ENCODE measurements at places on chromosomes 2 and 18.

DNA sequence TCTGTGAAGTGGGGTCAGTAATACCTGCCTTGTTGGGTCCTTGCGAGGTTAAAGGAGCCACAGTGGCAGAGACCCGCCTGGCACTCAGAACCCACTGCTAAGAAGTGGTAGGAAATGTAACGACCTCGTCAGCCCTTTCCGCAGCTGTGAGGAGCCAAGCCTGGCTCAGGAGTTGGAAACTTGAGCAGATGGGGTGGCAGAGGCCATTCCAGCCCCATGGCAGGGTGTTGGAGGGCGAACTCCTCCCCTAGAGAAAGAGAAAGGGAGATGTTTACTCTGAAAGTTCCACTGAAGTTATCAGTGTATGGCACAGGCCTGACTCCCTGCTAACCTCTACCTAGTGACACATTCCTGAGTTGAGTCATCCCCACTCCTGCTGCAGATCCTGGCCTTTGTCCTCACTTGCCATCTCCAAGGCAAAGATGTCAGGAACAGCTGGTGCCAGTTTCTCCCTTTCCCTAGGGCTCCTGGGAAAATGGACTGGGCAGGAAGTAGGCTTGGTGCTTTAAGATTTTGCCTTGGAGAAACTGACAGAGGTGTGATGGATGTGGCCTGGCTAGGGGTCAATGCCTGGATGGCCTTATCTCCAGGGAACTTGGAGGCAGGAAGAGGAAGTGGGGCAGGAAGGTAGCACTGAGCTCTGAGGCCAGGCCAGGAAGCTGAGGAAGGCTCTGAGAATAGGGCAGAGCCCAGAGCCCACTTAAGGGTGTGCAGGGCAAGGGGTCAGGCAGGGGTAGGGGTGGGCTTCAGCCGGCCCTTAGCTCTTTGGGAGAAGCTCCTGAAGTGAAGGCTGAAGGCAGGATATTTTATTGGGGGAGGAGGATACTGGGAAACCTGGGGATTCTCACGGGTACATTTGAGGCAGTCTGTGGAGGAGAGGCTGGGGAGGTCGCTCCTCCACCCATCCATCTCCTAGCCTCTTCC, 888 bp downstream of the VAMP5 start:
- DNase-seq = peak; percentile 57

- DNase-seq = no peak
These were observed 58.5 kb upstream of the CREB1 start for GRCh38 chr2:207471261-207471660.

DNA sequence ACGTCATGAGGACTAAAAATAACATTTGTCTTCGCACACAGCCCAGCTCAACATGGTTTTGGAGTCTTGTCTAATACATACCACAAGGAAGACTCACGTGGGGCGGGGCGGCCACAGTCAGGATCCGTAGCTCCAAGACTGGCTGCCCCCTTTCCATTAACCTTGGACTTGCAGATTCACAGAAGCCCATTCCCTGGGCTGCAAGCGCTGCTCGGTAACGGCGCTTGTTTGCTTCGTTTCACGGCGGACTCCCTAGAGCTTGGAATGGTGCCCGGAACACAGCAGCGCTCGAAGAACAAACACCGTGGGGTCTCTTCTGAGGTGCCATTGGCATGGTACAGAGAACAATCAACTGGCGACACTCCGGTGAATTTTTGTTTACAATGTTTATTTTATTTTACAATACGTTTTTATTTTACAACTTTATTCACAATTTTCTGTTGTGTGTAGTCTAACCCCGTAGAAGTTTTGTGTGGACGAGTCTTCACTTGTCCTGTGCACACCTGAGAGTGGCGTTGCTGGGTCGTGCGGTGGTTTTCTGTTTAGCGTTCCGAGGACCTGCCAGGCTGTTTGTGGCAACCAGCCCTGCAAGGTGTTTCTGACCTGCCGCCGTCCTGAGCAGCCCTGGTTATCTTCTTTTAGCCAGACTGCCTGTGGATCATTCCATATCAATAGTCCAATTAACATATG, 126.5 kb downstream of the GALR1 start:
- DNase-seq = no peak

DNA sequence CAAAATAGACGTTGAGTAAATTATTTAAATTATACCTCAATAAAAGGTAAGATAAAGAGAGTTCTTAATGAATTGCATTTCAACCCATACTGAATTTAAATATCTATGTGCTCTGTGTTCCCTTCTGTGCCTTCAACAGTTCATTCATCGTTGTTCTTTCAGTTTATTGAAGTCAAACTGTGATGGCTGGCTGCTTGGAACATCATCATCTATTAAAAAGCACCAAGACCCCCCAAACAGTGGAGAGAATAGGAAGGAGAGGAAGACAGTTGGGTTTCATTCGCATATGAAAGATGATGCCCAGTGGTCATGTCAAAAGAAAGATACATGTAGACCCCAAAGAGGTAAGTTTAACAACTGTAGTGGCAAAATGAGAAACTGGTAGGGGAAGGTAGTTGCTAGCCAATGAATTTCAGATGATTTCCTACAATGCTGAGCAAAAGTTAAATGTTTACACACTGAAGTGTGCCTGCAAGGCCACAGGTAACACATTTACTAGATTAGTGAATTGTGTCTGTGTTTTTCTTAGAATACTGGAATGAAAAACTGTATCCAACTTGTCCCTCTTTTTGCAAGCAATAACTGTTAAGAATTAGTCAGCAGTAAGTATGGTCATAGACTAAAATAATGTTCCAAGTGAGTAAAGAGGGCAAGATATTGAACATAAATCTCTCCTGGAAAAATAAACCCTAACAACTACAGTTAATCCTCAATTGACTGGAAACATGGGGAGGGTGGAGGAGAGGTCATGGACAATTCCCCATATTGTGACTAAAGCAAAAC, 331.3 kb downstream of the KIAA1328 start:
- DNase-seq = no peak

- DNase-seq = no peak
These were observed 188.9 kb upstream of the ITGA4 start for GRCh38 chr2:181268174-181268867.

DNA sequence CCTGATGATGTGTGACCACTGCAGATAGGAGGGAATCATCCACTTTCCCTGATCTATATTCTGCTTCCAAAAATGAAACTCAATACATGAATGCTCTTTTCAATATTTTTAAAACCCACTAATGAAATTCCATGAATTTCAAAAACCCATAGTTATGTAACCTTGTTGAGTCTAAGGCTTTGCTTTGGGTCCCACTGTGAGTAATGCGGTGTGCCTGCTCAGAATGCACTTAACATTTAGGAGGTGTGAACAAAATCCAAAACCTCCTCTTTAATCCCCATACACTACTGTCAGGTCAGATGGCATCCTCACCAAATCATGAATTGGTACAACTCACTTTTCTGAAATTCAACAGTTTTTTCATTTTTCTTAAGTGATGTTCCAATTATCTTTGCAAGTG, 50.4 kb downstream of the CCDC93 start:
- peak; percentile 72 for DNase-seq

GRCh38 chr18:61702007-61702406, 190.8 kb downstream of the RNF152 start:
- peak; percentile 66 for DNase-seq

DNA sequence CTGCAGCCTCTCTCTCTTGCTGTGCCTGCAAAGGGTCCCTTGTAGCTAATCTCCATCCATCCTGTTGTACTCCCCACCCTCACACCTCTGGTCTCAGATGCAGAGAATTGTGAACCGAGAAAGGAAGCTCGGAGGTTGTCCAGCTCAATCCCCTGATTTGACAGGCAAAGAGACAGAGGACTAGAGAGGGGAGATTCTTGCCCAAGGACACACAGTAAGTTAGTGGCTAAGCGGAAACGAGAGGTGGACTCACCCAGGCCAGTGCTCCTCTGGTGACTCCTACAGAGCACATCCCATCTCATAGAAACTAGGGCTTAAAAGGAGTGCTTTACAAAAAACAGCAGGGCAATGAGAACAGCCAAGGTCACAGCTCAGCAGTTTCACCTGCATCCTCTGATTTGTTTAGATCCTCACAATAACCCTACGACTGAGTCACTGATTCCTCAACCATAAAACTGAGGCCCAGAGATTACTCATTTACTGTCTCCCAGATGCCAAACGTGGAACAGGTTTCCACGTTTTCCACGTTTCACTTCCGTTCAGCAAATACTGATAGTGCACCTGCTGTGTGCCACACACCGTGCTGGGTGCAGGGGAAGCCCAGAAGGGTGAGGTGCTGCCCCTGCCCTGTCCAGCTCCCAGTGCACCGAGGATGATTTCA, 22.1 kb downstream of the EHD3 start:
- no peak for DNase-seq

DNA sequence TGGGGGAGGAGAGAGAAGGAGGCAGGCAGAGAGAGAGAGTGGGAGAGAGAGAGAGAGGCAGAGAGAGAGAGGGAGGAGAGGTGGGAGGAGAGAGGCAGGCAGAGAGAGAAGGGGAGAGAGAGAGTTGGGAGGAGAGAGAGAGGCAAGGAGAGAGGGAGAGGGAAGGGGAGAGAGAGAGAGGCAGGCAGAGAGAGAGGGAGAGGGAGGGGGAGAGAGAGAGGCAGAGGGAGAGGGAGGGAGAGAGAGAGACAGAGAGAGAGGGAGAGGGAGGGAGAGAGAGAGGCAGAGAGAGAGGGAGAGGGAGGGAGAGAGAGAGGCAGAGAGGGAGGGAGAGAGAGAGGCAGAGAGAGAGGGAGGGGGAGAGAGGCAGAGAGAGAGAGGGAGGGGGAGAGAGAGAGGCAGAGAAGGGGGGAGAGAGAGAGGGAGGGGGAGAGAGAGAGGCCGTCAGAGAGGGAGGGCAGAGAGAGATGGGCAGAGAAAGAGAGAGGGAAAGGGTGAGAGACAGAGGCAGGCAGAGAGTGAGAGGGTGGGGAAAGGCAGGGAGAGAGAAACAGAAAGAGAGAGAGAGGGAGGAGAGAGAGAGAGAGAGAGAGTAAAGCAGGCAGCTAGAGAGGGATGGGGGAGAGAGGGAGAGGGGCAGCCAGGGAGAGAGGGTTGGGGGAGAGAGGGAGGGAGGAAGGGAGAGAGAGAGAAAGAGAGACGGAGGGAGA, 122.2 kb upstream of the PXDN start:
- DNase-seq = no peak

DNA sequence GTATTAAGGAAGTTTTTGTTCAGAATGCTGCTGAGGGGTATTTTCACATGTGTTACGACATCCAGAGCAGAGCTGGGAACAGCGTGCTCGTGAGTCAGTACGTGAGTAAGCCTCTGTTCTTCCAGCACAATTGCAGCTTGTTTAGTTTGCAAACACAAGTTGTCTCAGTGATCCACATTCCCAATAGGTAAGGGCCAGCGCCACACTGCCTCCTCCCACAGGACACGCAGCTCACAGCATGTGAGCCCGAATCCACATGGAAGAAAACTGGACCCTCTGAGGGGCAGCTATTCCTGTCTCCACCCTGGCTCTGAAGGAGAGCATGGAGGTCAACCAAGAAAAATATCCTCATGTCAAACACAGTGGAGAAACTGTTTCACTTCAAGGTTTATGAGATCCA, 173.9 kb upstream of the PID1 start:
- DNase-seq = peak; percentile 83

GRCh38 chr2:224958873-224959272, 83.4 kb downstream of the DOCK10 start:
- DNase-seq = no peak

GRCh38 chr2:45706033-45706432, 54.6 kb downstream of the PRKCE start:
- DNase-seq = peak; percentile 58

DNA sequence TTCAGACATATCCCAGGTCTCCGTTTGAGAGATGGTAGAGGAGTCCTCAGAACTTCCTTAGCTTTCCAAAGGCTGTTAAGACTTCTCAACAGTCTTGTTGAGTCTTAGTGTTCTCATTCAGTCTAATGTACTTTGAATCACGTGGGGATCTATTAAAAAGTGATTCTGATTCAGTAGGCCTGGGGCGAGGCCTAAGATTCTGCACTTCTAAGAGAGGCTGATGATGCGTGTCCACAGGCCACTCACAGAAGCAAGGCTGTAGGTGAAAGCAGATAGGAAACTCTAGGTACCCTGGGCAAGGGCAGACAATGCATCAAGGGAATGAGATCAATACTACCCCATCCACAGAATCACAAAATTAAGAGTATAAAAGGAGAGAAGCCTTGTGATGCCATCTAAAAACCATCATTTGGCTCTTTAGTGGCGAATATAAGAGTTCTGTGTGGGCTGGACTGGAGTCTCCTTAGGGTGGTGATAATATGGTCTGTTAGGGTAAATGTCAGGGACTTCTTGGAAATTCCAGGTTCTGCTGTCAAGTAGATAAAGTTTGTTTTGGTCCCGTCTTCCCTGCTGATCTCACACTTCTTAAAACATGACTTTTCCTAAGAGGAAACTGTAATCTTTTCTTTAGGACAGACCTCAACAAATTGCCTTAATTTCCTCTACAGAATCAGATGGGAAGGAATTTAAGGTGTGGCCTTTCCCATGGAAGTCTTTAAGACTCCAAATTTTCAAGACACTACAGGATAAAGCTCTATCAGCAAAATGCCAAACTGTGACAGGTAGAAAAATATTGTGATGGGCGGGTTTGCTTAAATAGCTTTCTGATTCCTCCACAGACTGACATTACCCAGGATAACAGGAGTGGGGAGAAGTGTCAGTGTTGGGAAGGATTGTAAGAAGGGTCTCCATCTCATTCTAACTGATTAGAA, 45.7 kb upstream of the NEMP2 start:
- DNase-seq = no peak

GRCh38 chr2:23312996-23313606, 71.9 kb upstream of the KLHL29 start:
- DNase-seq = peak; percentile 8

- peak; percentile 59 for DNase-seq
These were observed 68.4 kb downstream of the POLR1A start for GRCh38 chr2:86037141-86037794.

DNA sequence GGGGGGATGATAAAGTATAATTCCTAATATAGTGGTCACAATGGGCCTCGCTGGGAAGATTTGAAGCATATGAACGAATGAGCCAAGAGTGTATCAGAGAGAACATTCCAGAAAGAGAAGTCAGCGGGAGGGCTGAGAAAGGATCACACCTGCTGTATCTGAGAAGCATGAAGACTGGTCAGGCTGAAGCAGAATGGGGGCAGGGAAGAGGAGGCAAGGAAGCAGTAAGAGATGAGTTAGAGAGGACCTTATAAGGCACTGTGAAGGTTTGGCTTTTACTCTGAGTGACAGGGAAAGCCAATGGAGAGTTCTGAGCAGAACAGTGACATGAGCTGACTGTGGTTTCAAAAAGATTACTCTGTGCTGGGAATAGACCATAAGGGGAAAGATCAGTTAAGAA, 73.5 kb downstream of the CHN1 start:
- peak; percentile 86 for DNase-seq
